ENCODE measurements at places on chromosomes 6 and 20. TPM values are rescaled to one million over a fixed set of nuclear protein-coding genes. Genes with fewer than 3 reads are reported as not detected.

KIF6 gene
- total RNA-seq = 0.36 TPM

PRR18 gene
- total RNA-seq = not detected

RIMS1 gene
- total RNA-seq = 2.3 TPM

APOM gene
- 7.2 TPM for total RNA-seq

- peaks cover 60% of the 10 kb centered on the region for H3K4me1 ChIP-seq
- peak; percentile 96 for DNase-seq
- no peak overlapping the region for H3K4me3 ChIP-seq
- H3K27ac ChIP-seq = peak overlapping the region; percentile 83
- no peaks in the 10 kb centered on the region for H3K36me3 ChIP-seq
Measured at GRCh38 chr20:49446808-49447207, 35.7 kb downstream of the KCNB1 start.

GRCh38 chr6:25851961-25852360, 20.1 kb upstream of the SLC17A1 start:
- H3K4me3 ChIP-seq = no peak overlapping the region
- no peak for DNase-seq
- no peaks in the 10 kb centered on the region for H3K27me3 ChIP-seq
- H3K27ac ChIP-seq = no peak overlapping the region
- H3K36me3 ChIP-seq = no peaks in the 10 kb centered on the region
- no peaks in the 10 kb centered on the region for H3K4me1 ChIP-seq

- peaks cover 66% of the 10 kb centered on the region for H3K4me1 ChIP-seq
- DNase-seq = no peak
- no peaks in the 10 kb centered on the region for H3K27me3 ChIP-seq
- H3K36me3 ChIP-seq = no peaks in the 10 kb centered on the region
Measured at GRCh38 chr6:118319894-118320649, 228.0 kb upstream of the PLN start.

- H3K27me3 ChIP-seq = no peaks in the 10 kb centered on the region
- no peak for DNase-seq
- H3K4me3 ChIP-seq = no peak overlapping the region
- no peaks in the 10 kb centered on the region for H3K36me3 ChIP-seq
- H3K4me1 ChIP-seq = no peaks in the 10 kb centered on the region
- H3K27ac ChIP-seq = no peak overlapping the region
Measured at GRCh38 chr6:42336431-42336830, 115.3 kb downstream of the TRERF1 start.

GRCh38 chr20:9110365-9110764, 41.5 kb downstream of the PLCB4 start:
- peak overlapping the region; percentile 44 for H3K27ac ChIP-seq
- H3K4me3 ChIP-seq = no peak overlapping the region
- no peaks in the 10 kb centered on the region for H3K36me3 ChIP-seq
- DNase-seq = no peak
- no peaks in the 10 kb centered on the region for H3K27me3 ChIP-seq

DNA sequence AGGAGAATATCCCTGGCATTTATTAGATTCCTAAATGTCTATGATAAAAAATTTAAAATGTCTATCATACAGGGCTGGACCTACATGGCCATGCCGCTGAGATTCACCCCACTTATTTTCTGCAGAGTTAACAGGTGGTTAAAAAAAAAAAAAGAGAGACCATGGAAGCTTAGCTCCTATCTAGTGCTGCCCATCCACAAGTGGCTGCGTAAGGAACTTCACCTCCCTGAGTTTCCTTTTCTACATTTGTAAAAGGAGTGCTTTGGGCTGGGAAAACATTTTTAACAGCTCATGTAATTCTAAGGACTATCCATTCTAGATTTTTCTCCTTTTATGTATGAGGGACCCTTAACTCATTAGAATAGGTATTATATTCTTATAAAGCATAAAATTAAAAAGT, 534.1 kb downstream of the MMUT start:
- H3K36me3 ChIP-seq = no peaks in the 10 kb centered on the region
- no peaks in the 10 kb centered on the region for H3K4me1 ChIP-seq
- H3K27me3 ChIP-seq = no peaks in the 10 kb centered on the region
- no peak overlapping the region for H3K4me3 ChIP-seq

DNA sequence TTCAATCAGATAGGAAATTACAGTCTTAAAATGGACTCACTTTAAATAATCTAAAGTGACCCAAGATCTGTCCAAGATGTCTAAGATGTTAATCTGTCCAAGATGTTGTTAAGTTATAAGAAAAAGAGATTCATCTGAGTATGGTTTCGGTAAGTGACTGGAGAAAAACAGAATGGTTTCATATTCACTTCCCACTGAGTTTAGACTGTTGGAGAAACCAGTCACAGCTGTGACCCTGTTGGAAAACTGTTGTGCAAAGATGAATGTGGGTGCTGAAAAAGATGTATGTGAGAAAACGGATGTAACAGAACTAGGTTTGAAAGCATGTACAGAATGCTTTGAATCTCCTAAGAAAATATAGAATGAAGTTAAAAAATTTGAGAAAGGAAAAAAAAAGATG, 325.9 kb downstream of the COL12A1 start:
- no peaks in the 10 kb centered on the region for H3K36me3 ChIP-seq
- no peak overlapping the region for H3K4me3 ChIP-seq
- H3K4me1 ChIP-seq = no peaks in the 10 kb centered on the region
- peak overlapping the region; percentile 56 for H3K27ac ChIP-seq
- H3K27me3 ChIP-seq = no peaks in the 10 kb centered on the region

DNA sequence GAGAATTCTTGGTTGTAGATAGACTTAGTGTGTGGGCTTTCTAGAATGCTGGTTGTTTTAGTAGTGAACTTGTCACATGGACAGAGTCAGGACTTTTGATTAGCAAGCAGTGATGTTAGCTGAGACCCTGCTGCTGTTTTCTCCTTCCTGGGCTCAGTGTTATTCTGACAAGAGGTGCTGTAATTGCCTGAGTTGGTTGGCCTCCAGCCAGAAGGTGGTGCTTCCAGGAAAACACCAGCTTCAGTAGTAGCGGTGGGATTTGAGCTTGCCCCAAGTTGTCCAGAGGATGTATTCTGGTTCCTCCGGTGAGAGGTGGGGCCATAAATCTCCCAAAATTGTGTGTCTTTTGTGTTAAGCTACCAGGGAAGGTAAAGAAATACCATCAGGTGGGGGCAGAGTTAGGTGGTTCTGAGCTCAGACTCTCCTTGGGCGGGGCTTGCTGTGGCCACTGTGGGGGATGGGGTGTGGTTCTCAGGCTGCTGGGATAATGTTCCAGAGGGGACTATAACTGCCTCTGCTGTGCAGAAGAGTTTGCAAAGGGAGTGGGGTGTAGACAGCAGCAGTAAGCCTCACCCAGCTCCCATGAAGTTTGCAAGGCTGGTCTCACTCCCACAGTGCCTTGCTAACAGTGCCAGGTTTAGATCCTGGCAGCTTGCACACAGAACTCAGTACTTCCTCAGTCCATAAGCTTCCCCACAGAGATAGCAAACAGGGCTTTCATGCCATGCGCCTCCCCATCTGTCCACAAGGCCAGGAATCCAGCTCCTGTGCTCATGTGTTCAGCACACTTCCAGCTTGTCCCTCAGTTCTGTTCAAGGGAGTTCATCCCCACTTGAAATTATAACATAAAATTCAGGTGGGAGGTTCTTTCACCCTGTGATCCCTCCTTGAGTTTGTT, 278.4 kb upstream of the PTCHD4 start:
- H3K4me1 ChIP-seq = no peaks in the 10 kb centered on the region
- no peak overlapping the region for H3K27ac ChIP-seq
- H3K27me3 ChIP-seq = no peaks in the 10 kb centered on the region
- no peak for DNase-seq

DNA sequence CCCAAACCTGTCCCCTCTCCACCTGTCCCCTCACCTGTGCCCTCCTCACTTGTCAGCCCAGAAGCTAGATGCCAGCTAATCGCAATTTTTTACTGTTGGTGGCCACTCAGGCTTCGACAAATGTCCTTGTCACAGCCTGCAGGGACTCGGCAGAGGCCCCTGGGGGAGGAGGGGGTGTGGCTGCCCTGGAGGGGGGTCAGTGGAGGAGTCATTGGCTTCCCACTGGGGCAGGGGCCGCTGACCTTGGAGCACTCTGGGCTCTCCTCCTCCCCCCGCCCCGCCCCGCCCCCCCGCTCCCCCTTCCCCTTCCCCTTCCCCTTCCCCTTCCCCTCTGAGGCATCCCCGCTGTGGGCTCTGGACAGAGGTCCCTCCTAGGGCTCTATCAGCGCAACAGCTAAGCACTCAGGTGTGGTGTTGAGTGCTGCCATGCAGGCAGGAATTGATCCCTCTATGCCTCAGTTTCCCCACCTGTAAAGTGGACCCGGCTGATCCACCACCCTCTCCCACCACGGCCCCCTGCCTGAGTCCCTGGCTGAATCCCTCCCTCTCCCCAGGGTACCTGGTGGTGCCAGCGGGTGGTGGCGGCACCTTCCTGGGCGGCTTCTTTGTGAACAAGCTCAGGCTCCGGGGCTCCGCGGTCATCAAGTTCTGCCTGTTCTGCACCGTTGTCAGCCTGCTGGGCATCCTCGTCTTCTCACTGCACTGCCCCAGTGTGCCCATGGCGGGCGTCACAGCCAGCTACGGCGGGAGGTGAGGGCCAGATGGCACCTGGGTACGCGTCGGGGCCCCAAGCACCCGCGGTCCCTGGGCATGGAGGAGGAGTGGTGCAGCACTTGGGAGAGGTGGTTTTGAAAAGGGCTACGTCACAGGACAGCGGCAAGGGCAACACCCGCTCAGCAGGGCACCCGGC, 23.8 kb downstream of the SLCO4A1 start:
- H3K36me3 ChIP-seq = no peaks in the 10 kb centered on the region
- H3K4me3 ChIP-seq = no peak overlapping the region
- DNase-seq = no peak
- H3K4me1 ChIP-seq = no peaks in the 10 kb centered on the region
- H3K27me3 ChIP-seq = no peaks in the 10 kb centered on the region

DNA sequence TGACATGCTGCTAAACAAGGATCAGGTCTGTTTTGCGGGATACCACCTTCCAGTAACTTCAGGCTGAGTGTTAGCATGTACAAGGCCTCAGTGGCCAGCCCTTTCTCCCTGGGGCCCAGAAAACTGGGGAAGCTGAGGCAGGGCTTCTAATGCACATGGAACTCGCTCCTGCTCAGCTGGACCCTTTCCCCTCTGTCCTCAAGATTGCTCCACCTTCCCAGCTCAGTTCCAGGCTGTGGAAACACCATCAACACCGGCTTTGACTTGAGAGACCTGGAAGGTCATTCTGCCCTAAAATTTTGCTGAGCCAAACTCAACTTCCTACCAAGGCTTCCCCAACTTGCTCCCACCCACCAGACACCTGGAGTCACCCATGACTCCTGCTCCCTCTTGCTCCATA, 4.2 kb upstream of the BLCAP start:
- DNase-seq = no peak
- no peaks in the 10 kb centered on the region for H3K27me3 ChIP-seq
- no peak overlapping the region for H3K27ac ChIP-seq
- no peak overlapping the region for H3K4me3 ChIP-seq

- peaks cover 15% of the 10 kb centered on the region for H3K36me3 ChIP-seq
- H3K4me1 ChIP-seq = peaks cover 14% of the 10 kb centered on the region
- no peak overlapping the region for H3K27ac ChIP-seq
- no peak for DNase-seq
Measured at GRCh38 chr6:36491378-36491965, 48.7 kb downstream of the KCTD20 start.

DNA sequence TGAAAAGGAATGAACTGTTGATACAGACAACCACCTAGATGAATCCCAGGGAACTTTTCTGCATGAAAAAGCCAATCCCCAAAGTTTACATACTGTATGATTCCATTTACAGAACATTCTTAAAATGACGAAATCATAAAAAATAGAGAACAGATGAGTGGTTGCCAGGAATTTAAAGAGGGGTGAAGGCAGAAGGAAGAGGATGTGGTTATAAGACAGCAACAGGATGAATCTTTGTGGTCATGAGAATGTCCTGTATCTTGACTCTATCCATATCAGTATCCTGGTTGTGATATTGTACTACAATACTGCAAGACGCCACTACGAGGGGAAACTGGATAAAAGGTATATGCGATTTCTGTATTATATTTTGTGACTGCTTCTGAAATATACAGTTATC, 70.1 kb upstream of the EMILIN3 start:
- no peak overlapping the region for H3K4me3 ChIP-seq
- H3K4me1 ChIP-seq = no peaks in the 10 kb centered on the region
- no peak overlapping the region for H3K27ac ChIP-seq
- no peaks in the 10 kb centered on the region for H3K27me3 ChIP-seq
- no peak for DNase-seq

Measured in sigmoid colon (tissue), 7 donors.